ENCODE measurements at places on chromosomes 16 and 17.
A peak's percentile ranks its signal among the peaks of the same experiment; 100 is the strongest.

DNA sequence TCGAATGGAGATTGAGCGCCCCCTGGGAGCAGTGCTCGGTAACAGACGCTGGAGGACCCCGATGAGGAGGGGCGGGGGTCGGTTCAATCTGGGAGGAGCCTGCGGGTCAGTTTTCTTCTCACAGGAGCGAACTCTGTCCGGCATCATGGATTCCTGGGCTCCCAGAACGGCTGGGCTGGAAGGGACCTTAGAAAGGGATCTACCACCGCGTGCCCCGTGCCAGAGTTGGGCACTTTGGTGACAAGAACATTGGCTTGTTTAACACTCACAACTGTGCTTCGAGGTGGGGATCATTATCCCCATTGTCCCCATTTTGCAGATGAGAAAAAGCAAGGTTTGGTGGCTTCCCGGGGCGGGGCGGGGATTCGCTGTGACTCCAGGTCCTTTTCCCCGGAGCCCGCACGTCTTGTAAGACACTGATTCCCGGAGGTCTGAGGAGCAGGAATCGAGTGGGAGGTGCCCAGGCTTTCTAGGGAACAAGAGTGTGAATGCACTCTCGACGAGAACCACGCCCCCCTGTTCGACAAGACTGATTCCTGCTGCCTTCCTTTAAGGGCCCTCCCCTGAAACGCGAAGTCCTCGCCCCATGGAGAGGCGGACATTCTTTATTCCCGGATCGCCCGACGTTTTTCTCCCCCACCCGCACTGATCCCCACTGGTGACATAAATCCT is 1.5 kb upstream of the FBXL19 start:
- peak; percentile 79 for DNase-seq

GRCh38 chr16:50924759-50925545 is 183.1 kb downstream of the CYLD start:
- no peak for DNase-seq

DNA sequence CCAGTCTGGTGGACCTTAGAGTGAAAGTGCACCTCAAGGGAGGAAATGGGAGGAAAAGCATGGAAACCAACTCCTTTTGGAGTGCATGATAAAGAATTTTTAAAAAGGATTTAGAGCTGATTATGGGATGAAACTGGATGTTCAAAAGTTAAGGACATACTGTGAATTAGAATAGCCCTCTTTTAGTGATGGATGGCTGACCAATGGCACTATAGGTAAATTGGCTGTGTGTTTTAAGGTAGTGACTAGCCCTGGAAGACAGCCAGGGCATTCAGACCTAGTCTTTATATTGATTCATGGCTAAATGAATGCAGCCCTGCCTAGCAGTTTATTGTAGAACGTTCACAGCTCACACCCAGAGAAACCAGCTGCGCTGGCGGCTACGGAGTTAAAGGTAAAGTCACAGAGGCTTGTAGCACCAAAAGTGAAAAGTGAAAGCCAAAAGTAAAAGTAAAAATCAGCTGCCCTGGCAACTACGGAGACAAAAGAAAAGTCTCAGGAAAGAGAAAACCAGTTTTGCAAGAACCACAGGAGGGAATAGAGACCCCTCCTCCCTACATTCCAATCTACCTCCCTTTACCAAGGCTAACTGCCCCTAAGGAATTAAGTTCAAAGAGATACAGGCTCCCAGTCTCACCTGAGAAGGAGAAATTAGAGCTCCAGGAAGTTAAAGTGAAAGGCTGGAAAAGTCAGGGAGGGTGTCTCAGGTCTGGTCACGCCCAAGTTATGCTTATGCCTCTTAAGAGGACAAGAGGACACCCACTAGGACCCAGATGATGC is 21.8 kb downstream of the ACSM1 start:
- no peak for DNase-seq

- DNase-seq, result no peak
Measured at GRCh38 chr16:82965808-82966207, 339.0 kb downstream of the CDH13 start.

DNA sequence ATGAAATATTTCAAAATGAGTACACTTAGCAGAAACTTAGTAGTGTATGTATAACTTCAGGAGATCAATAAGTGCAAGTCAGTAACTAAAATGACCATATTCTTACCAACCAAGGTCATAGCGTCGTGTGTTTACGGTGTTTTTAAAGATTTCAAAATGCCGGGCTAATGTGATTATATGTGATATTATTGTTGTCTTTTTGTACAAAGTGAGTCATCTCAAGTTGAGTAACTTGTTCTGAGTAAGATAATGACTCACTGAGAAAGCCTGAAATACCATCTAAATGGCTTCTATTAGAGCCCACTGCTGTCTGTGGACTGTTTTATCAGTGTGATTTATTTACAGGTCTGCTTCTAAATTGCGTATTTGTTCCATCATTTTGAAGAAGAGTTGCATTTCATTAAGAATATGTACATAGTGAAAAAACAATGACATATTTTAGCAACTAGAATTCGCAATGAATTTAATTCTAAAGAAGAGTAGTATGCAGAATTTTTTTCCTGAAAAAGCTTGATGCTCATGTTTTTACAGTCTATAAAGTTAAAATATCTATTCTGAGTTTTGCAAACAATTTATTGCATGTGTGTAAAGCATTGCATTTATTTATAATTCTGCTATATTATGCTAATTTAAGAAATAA is 12.7 kb downstream of the KRT12 start:
- no peak for DNase-seq

DNA sequence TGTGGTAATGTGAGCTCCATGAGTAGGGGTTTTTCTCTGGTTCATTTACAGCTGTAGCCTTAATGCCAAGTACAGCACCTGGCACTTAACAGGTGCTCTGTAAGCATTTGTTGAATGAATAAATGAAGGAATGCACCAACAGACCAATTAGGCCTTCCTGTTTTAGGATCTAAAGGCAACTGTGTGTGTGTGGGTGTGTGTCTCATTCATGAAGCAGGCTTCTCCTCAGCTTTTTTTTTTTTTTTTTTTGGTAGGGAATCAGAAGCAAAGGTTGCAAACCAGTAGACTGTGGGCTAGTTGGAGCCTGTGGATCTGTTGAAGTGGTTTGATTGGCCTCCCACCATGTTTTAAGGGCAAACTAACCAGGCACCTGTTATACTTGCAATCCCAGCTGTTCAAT is 48.1 kb downstream of the HS3ST2 start:
- DNase-seq, result no peak

DNA sequence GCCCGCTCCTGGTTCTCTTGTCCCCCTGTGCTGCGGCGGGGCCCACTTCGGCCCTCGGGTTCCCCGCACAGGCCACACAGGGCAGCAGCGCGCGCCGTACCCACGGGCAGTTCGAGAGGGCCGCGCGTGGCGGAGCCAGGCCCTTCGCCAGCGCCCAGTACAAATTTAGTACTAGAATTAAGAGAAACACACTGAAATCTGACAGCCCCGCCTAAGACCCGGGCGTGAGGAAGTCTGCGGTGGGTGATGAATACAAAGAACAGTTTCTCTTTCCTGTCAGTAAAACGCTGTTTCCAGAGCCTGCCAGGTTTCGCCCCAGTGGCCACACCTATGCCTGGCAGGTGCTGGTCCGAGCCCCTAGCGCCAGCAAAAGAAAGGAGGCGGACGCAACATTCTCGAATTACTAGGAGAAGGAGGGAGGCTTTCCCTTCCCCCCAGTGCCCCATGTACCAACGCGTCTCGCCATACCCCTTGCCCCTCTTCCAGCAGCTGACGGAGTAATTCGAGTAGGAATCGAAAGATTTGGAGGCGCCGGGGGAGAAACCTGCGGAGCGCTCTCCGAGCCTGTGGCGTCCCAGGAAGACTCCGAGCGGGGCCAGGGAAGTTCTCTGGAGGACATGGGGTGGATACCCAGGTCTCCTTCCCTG is 591 bp upstream of the SLFN5 start:
- DNase-seq, result no peak

DNA sequence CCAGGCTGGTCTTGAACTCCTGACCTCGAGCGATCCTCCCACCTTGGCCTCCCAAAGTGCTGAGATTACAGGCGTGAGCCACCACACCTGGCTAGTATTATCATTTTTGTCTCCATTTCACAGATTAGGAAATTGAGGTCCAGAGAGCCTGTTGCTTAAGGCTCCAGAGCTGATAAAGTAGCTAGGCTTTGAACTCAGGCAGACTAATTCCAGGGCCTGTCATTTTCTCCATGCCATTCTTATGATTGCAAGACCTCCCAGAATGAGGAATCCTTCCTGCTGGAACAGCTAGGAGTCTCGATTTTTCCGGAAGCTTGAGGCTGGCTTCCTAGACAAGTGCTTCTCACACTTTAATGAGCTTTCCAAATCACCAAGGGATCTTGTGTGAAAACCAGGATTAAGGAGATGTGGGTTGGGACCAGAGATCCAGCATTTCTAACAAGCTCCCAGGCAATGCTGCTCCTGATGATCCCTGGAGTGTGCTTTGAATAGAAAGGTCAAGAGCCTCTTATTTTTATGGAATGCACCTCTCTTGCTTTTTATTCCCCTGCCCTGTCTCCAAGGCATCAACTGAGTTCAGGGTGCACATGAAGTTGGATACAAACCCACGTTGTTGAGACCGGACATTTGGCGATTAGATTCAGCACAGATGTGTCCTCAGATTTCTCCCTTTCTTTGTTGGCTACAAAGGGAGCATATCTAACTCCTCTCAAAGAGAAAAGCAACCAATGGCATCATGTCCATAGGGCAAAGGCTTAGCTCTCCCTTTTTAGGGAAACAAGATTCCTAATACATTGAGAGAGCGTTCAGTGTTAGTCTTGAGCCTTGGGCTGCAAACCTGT is 40.3 kb upstream of the FAM20A start:
- no peak for DNase-seq

GRCh38 chr16:84575914-84576313 is 42.0 kb downstream of the COTL1 start:
- DNase-seq, result no peak

GRCh38 chr16:82832821-82833220 is 206.1 kb downstream of the CDH13 start:
- DNase-seq, result no peak

GRCh38 chr17:70989280-70989679 is 819.9 kb downstream of the KCNJ2 start:
- no peak for DNase-seq

- no peak for DNase-seq
Measured at GRCh38 chr16:2584729-2585650, 47.2 kb downstream of the PDPK1 start.

GRCh38 chr17:72365857-72366414 is 245.1 kb downstream of the SOX9 start:
- DNase-seq, result no peak

- DNase-seq, result no peak
Measured at GRCh38 chr17:37064956-37065355, 116.2 kb downstream of the AATF start.

DNA sequence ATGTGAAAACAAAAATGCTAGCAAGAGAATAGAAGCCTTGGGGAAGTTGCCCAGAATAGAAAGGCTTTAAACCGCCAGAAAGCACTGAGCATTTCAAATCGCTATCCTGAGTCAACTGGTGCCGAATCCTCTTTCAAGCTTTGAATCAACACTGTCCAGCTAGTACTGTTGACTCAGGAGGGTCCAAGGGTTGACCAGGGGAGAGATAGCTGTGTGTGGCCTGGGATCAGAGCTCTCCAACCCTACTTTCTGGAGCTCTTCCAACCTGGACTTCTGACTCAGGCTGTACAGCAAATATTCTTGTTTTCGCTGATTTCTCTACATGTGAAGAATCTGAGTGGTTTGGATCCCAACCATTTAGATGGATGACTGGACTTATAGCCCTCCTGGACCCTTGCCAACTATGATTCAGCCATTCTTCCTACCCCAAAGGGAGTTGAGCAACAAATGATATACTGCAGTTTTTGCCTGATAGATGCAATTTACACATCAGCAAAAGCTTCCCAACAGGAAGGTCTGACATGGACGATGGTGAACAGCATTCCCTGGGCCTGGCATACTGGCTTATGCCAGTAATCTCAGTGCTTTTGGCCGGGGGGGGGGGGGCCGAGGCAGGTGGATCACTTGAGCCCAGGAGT is 154.0 kb upstream of the SDK2 start:
- no peak for DNase-seq

DNA sequence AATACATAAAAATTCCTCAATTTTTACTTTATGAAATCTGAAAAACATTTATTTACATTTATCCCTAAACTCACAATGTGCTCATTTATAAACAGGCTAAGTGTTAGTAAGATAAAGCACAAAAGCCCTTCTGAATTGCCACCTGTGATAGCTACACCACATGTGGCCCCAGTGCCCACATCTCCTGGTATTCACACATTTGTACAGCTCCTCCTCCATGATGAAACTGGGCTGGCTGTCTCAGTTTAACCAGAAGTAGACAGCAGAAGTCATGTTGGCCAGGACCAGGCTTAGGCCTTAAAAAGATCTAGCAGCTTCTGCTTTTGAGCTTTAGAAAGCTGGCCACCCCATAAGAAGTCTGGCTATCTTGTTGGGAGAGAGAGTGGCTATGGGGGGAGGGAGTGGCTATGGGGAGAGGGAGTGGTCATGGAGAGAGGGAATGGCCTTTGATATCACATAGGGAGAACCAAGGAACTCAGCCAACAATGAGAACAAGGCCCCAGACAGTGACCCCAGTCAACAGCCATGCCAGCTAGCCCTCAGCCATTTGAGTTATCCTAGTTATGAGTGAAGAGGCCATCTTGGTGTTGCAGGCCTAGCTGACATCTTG is 47.4 kb downstream of the CEP95 start:
- no peak for DNase-seq

GRCh38 chr17:49497148-49498028 is 2.3 kb downstream of the NGFR start:
- no peak for DNase-seq

DNA sequence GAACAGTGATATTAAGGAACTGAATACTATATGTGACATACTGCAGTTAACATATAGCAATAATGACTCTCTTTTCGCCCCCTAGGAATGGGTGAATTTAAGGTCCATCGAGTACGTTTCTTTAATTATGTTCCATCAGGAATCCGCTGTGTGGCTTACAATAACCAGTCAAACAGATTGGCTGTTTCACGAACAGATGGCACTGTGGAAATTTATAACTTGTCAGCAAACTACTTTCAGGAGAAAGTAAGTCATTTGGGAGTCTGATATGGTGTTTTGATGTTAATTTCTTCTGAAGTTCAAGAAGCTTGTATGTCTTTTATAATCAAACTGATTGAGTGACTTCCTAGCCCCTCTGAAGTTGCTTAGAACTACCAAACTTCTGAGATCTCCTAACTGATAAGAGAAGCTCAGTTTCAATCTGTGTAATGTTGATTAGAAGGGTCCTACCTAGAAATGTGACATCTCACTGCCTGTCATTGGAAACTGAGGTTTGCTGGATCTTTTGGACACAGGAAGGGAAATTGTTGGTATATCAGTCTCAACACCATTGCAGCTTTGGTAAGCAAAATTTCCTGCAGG is 1.0 kb downstream of the UTP4 start:
- DNase-seq, result no peak
